ENCODE measurements at places on chromosomes 11 and 22.

- peak; percentile 49 for DNase-seq
Observed at GRCh38 chr11:86068138-86068871, 579 bp downstream of the PICALM start.

DNA sequence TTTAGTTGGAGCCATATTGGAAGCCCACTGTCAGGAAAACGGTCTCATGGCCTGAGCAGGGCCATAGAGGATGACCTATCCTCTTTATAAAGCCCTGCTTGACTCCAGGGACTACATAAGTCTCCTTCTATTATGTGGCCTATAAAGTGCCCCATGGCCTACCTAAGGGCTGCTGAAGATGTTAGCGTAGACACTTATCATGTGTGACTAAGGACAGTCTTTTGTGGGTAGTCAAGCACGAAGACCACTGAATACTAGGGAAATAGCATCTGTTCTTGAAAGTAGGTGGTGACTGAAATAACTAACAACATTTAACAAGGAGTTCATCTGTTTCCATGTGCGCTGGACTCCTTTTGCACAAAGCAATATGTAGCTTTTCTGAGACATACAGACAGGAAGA, 117.1 kb downstream of the SWAP70 start:
- DNase-seq = no peak

GRCh38 chr22:47195484-47196165, 433.2 kb downstream of the TBC1D22A start:
- no peak for DNase-seq

DNA sequence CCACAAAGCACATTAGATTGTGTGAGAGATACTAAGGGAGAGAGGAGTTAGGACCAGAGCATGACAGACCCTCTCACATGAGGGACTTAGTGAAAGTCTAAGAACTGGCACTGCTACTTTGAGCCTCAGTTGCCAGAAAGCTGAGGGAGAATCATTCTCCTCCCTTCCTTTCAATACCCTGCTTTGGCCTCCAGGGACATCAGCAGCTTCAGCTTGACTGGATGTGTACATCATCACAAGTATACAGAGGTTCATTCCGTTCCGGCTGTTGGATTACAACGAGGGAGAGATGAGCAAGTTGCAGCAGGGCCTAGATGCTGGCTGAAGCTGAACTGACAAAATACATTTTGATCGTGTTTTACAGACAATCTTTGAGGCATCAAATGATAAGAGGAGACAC, 15.7 kb upstream of the ANO5 start:
- DNase-seq = no peak

DNA sequence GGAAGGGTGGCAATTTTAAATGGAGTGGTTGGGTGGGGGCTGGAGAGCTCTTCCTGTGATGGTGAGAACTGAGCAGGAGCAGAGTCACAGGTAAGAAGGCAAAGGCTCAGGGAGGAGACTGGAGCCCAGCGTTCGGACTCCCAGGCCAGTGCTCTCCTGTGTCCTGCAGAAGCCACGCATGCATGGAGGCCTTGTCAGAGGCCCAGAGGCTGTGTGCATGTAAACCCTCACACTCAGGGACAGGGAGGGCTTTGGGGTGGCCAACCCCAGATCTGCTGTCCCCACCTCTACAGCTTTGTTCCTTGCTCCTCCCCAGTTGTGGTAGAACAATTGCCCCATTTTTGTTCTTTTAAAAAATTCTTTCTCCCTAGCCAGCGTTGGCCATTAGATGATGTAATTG, 130.4 kb upstream of the PARVA start:
- no peak for DNase-seq

DNA sequence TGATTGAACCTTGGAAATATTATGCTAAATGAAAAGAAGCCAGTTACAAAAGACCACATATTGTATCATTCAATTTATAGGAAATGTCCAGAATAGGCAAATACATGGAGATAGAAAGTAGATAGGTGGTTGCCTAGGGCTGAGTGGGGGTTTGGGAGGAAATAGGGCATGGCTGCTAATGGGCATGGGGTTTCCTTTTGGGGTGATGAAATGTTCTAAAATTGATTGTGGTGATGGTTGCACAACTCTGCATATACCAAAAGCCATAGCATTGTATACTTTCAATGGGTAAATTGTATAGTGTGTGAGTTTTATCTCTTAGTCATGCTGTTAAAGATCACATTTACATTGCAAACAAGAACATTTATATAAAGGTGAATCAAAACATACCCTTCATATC, 48.7 kb downstream of the LDLRAD3 start:
- no peak for DNase-seq

DNA sequence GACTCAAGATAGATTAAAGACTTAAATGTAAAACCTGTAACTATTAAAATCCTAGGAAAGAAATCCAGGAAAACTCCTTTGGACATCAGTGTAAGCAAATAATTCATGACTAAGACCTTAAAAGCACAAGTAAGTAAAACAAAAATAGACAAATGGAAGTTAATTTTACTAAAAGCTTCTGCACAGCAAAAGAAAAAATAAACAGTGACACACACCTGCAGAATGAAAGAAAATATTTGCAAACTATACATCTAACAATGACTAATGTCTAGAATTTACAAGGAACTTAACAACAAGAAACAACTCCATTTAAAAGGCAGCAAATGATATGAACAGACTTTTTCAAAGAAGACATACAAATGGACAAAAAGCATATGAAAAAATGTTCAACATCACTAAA, 359.1 kb downstream of the LUZP2 start:
- no peak for DNase-seq

DNA sequence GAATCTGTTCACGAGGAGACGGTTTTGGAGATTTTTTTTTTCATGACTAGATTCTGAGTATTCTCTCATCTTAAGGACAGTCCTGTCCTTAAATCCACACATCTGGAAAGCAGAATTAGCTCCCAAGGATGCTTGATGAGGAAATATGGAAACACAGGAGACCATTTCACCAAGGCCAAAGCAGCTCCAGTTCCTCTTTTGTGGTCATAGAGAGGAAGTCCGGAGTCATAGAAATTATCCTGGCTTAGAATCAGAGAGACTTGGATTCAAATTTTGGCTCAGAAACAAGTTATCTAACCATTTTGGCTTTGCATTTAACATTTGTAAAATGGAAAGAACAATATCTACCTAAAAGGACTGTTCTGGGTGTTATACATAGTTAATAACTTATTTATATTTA, 7.3 kb upstream of the TEAD1 start:
- DNase-seq = no peak

- DNase-seq = no peak
Observed at GRCh38 chr11:69006816-69007215, 6.2 kb downstream of the MRGPRF start.

GRCh38 chr22:17964156-17964555, 60.2 kb downstream of the MICAL3 start:
- no peak for DNase-seq

- DNase-seq = peak; percentile 63
Observed at GRCh38 chr22:42644422-42645340, 4.3 kb upstream of the ATP5MGL start.

- DNase-seq = no peak
Observed at GRCh38 chr22:43945632-43946383, 9.4 kb upstream of the SAMM50 start.

- no peak for DNase-seq
Observed at GRCh38 chr11:131670876-131671275, 300.5 kb downstream of the NTM start.

DNA sequence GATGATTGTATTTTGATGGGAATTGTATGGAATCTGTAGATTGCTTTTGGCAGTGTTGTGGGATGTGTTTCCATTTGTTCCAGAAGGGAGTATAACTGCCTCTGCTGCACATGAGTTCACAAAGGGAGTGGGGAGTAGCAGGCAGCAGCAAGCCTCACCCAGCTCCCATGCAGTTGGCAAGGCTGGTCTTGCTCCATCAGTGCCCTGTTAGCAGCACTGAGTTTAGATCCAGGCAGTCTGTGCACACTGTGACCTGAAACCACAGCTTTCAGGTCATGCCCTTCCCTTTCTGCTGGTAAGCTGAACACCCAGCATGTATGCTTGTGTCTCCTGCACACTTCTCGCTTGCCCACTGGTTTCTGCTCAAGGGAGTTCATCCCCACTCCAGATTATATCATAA, 3.7 kb upstream of the NUCB2 start:
- DNase-seq = no peak

GRCh38 chr11:10483584-10483983, 28.5 kb downstream of the AMPD3 start:
- DNase-seq = no peak

DNA sequence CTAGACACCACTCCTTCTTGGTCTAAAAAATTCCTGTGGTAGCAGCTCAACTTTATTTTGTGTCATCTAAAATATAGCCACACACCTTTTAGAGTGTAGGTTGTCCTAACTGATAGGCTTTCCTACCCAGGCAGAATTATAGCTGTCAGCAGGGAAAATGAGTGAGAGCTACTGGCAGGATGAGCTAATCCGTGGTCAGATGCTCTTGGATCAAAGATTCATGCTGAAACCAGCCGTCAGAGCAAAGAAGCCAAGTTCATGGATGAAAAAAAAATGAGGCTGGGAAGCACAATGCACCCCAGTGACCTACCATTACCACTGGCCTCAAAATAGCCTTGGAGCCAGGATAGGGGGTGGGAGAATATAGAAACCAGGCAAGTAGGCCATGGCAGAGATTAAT, 113.1 kb upstream of the BLID start:
- no peak for DNase-seq

GRCh38 chr11:75198278-75198973, 42.1 kb upstream of the TPBGL start:
- DNase-seq = peak; percentile 71

Data from lower leg skin (tissue), 4 donors.